Tibial nerve (tissue), 4 donors: ENCODE measurements at places on chromosomes 6 and 20. TPM values are rescaled to one million over a fixed set of nuclear protein-coding genes. Genes with fewer than 3 reads are reported as not detected.

- H3K36me3 ChIP-seq: no peaks in the 10 kb centered on the region
- peaks cover 14% of the 10 kb centered on the region for H3K27me3 ChIP-seq
- no peak overlapping the region for H3K27ac ChIP-seq
- H3K4me3 ChIP-seq: peak overlapping the region; percentile 26
- no peak for DNase-seq
Observed at GRCh38 chr6:27078734-27079357, 168.7 kb upstream of the PRSS16 start.

GRCh38 chr6:152952866-152953509, 29.9 kb downstream of the FBXO5 start:
- H3K27ac ChIP-seq: no peak overlapping the region
- no peaks in the 10 kb centered on the region for H3K36me3 ChIP-seq
- H3K27me3 ChIP-seq: no peaks in the 10 kb centered on the region
- peaks cover 6% of the 10 kb centered on the region for H3K4me1 ChIP-seq
- no peak overlapping the region for H3K4me3 ChIP-seq

DNA sequence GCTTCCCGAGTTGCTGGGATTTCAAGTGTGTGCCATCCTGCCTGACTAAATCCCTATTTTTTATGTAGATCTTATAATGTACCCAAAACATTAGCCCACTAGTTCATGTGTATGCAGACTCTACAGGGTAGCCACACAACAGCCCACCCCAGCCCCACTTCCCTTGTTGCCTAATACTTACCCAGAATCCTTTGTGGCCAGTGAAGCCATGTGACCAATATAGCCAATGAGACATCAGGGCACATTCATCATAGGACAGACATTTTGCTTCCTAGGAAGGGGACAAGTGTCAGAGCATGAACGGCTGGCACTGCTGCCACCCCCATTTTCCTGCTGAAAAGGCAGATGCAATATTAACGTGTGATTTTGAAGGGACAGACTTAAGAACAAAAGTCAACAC, 36.0 kb upstream of the TCP11 start:
- no peaks in the 10 kb centered on the region for H3K36me3 ChIP-seq
- no peaks in the 10 kb centered on the region for H3K27me3 ChIP-seq
- no peak overlapping the region for H3K4me3 ChIP-seq

DNA sequence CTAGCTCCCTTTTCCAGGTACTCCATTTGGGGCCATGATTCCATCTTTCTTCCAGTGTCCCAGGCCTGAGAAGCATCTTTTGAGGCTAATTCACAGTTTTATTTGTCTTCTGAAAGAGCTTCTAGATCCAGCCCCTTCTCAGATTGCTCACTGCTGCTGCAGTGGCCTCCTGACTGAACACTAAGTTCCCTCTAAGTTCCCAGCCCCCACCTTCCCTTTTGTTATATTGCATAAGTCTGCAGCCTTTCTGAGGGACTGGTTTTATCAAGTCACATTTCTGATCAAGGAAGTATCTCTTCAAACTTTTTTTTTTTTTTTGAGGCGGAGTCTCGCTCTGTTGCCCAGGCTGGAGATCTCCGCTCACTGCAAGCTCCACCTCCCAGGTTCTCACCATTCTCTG, 10.7 kb downstream of the MAPRE1 start:
- peaks cover 60% of the 10 kb centered on the region for H3K36me3 ChIP-seq
- H3K4me1 ChIP-seq: peaks cover 28% of the 10 kb centered on the region
- no peak overlapping the region for H3K4me3 ChIP-seq
- H3K27ac ChIP-seq: peak overlapping the region; percentile 48

DNA sequence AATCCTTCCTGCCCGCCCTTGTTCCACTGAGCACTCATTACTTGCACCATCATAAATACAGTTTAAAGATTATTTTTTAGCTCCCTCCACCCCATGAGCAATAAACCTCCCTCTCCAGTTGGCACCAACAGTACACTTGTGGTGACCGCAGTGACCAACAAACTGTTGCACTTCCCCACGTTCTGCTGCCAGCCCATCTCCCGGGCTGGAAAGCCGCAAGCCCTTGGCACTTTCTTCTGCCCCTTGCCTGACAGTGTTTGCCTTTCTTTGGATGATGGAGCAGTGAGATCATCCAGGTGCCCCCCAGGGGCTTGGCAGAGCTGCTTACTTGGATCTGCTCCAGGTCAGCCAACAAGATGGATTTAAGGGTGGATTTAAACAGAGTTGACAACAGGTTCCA, 21.6 kb downstream of the KCNB1 start:
- no peaks in the 10 kb centered on the region for H3K4me1 ChIP-seq
- no peaks in the 10 kb centered on the region for H3K36me3 ChIP-seq
- H3K27ac ChIP-seq: no peak overlapping the region
- no peak overlapping the region for H3K4me3 ChIP-seq
- no peak for DNase-seq

- no peaks in the 10 kb centered on the region for H3K4me1 ChIP-seq
- H3K27me3 ChIP-seq: no peaks in the 10 kb centered on the region
- H3K36me3 ChIP-seq: no peaks in the 10 kb centered on the region
- H3K27ac ChIP-seq: no peak overlapping the region
- no peak for DNase-seq
- no peak overlapping the region for H3K4me3 ChIP-seq
Observed at GRCh38 chr6:106924694-106925523, 49.6 kb downstream of the CD24 start.

DNA sequence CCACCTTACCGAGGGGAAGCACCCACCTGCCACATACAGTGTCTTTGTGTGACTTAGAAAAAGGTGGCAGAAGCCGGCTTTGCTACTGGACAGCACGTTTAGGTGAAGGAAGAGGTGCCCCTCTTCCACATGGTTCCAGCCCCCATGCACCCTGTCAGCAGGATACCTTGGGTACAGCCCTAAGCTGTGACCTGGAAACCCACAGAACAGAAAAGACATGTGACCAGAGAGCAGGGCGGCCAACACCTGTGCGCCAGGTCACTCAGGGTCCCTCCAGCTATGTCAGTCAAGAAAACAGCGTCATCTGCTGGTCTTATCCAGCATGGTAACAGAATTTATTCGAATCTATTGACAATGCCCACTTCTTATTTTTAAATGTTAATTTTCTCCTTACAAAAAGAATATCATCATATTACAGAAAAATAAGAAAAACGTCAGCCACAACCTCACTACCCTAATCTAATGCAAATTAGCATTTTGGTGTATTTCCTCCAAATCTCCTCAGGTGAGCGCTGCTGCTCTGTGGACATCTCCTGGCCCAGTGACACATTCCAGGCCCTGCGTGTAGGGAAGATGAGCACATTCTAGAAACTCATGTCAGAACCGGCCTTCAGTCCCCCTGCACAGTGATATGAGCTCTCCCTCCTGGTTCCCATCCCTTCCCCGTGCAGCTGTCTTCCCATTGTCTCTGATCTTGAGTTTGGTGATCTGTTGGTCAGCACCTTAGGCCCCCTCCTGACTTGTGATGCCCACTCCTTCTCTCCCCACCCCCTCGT, 37.2 kb downstream of the GTF2H5 start:
- H3K27ac ChIP-seq: no peak overlapping the region
- H3K27me3 ChIP-seq: no peaks in the 10 kb centered on the region
- no peaks in the 10 kb centered on the region for H3K36me3 ChIP-seq
- no peak overlapping the region for H3K4me3 ChIP-seq
- H3K4me1 ChIP-seq: no peaks in the 10 kb centered on the region

- H3K36me3 ChIP-seq: no peaks in the 10 kb centered on the region
- H3K27ac ChIP-seq: no peak overlapping the region
- H3K27me3 ChIP-seq: no peaks in the 10 kb centered on the region
- DNase-seq: no peak
- no peaks in the 10 kb centered on the region for H3K4me1 ChIP-seq
Observed at GRCh38 chr6:100088009-100088408, 94.0 kb upstream of the MCHR2 start.

DNA sequence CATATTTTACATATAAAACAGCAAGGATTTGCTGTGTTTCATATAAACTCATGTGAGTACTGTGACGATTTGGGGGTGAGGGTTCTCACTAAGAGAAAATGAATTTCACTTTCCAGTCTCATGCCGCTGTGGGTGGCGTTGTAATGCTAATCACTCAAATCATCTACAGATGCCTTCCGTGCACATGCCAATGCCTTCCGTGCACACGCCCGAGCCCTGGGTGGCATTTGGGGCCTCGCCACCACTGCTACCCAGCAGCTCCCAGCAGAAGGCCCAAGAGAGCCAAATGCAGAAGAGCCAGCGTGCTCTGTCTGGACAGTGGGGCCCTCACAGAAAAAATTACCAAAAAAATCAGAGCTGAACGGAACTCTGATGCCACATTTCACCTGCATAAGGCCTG, 53.7 kb downstream of the WDR27 start:
- no peaks in the 10 kb centered on the region for H3K4me1 ChIP-seq
- DNase-seq: no peak
- no peaks in the 10 kb centered on the region for H3K27me3 ChIP-seq
- H3K36me3 ChIP-seq: no peaks in the 10 kb centered on the region
- H3K27ac ChIP-seq: no peak overlapping the region
- no peak overlapping the region for H3K4me3 ChIP-seq

DNA sequence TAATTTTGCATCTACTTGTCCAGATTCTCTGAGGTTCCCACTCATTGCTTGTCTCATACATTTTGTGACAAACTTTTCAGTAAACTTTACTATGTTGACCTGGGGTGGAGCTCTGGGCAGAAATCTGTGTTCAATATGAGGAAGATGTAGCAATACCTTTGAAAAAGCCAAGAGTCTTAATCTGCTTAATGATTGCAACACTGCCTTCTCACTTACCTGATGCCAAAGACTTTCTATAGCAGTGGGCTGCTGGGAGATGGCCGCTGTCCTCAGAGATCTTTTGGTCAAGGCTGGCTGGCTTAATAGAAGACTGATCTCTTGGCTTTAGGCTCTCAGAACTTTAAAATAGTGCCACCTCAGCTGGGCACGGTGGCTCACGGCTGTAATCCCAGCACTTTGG, 70.1 kb upstream of the RBM24 start:
- DNase-seq: no peak
- H3K36me3 ChIP-seq: no peaks in the 10 kb centered on the region
- H3K4me1 ChIP-seq: no peaks in the 10 kb centered on the region
- no peak overlapping the region for H3K4me3 ChIP-seq

DNA sequence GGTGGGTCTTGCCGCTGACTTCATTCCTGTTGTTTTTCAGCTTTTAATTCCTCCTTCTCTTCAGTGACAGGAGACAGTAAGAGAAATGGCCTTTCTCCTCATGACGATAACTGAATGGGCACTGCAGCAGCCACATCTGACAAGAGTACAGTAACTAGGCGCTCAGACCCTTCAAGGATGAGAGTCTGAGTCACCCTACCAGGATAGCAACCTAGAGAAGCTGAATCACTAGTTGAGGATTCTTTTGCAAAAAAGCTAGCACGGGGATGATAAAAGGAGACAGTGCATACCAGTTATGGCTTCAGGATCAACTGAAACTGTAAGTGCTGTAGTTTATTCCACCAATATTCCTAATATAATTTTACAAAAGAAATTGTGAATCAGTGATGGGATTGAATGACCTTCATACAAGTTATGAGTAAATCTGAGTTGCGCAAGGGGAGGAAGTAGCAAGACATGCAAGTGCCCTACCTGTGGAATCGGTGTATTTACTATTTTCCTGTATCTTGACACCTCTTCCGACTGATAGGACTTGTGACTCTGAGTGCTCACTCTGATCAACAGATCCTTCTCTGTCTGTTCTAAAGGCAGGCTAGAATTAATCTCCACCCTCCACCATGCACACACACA, 161.8 kb upstream of the GRIK2 start:
- DNase-seq: no peak
- H3K4me3 ChIP-seq: no peak overlapping the region
- no peak overlapping the region for H3K27ac ChIP-seq
- no peaks in the 10 kb centered on the region for H3K36me3 ChIP-seq
- H3K27me3 ChIP-seq: no peaks in the 10 kb centered on the region
- no peaks in the 10 kb centered on the region for H3K4me1 ChIP-seq

DNA sequence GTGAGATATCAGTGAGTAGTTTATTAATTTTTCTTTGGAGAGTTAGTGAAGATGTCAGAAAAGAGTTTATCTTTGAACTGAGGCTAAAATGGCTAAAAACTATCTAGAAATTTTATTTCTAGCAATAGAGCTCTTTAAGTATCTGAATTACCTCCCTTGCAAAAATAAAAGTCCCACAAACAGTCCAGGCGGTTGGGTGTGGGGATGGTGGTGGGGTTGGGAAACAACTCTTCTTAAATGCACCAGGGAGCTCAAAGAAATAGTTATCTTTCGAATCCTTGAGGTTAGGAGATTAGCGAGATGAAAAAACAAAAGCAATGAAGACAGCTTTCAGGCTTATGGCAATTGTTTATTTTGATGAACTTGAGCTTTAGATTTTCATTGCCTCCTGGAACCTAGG, 1299.1 kb upstream of the ADGRB3 start:
- no peaks in the 10 kb centered on the region for H3K36me3 ChIP-seq
- H3K27me3 ChIP-seq: no peaks in the 10 kb centered on the region
- H3K27ac ChIP-seq: no peak overlapping the region
- no peak overlapping the region for H3K4me3 ChIP-seq

GRCh38 chr6:18506382-18507017, 119.3 kb downstream of the RNF144B start:
- H3K27ac ChIP-seq: no peak overlapping the region
- H3K27me3 ChIP-seq: no peaks in the 10 kb centered on the region
- no peak for DNase-seq
- no peak overlapping the region for H3K4me3 ChIP-seq
- no peaks in the 10 kb centered on the region for H3K4me1 ChIP-seq

GRCh38 chr6:79070206-79070825, 7.7 kb downstream of the PHIP start:
- H3K4me3 ChIP-seq: no peak overlapping the region
- H3K27me3 ChIP-seq: no peaks in the 10 kb centered on the region
- peaks cover 4% of the 10 kb centered on the region for H3K4me1 ChIP-seq
- H3K27ac ChIP-seq: no peak overlapping the region
- H3K36me3 ChIP-seq: no peaks in the 10 kb centered on the region
- no peak for DNase-seq

GRCh38 chr6:137490961-137491360, 3.2 kb downstream of the OLIG3 start:
- DNase-seq: no peak
- no peak overlapping the region for H3K4me3 ChIP-seq
- H3K27ac ChIP-seq: no peak overlapping the region
- H3K27me3 ChIP-seq: peaks cover 100% of the 10 kb centered on the region

DNA sequence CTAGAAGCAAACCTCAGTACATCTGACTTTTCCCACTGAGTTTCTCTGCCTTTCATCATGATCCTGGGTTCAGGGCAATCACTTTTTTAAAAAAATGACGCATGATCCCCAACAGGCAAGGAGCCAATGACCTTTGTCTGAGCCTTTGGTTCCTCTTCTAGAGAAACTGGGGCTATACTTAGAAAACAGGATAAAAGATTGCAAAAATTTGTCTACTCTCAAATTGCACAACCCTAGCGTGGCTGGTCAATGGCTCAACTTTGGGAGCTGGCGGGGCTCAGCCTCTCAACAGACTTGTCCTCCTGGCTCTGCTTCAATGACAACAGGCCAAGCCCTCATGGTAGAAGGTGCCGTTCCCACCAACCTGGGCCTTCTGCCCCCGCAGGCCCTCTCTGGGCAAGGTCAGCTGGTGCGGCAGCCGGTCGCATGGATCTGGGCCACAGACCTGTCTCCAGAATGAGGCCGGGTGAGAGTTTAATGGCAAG, 48.7 kb downstream of the PDYN start:
- DNase-seq: peak; percentile 57
- H3K36me3 ChIP-seq: no peaks in the 10 kb centered on the region
- no peak overlapping the region for H3K27ac ChIP-seq
- H3K27me3 ChIP-seq: no peaks in the 10 kb centered on the region

Gene MYB
- total RNA-seq: 1.2 TPM

Gene FILIP1
- 14.4 TPM for total RNA-seq

Gene PABPC1L
- total RNA-seq: 18.6 TPM

Gene KLC4
- total RNA-seq: 32.9 TPM

Gene LPIN3
- total RNA-seq: 46.3 TPM
